Epithelial cell of umbilical artery (primary cell): ENCODE measurements at places on chromosomes 7 and 10. TPM values are rescaled to one million over a fixed set of nuclear protein-coding genes. Genes with fewer than 3 reads are reported as not detected.

The CPA4 gene
- 0.32 and 1.7 TPM in 2 replicates for total RNA-seq

The TLX1 gene
- 0.15 TPM in 1 of 2 replicates, not detected in the other for total RNA-seq

The NEUROD6 gene
- total RNA-seq: not detected in 2 replicates

The ADAM12 gene
- total RNA-seq: 0.91 and 0.97 TPM in 2 replicates

The HDAC9 gene
- 0.65 and 3.0 TPM in 2 replicates for total RNA-seq

The GIMAP1 gene
- total RNA-seq: 14.9 and 20.5 TPM in 2 replicates

The CXCL12 gene
- total RNA-seq: under 0.01 and 0.46 TPM in 2 replicates

The GRID2IP gene
- not detected in 2 replicates for total RNA-seq

The SLC18A2 gene
- not detected in 2 replicates for total RNA-seq

The ARMS2 gene
- 0.65 TPM in 1 of 2 replicates, not detected in the other for total RNA-seq

The ELMO1 gene
- 28.3 and 40.7 TPM in 2 replicates for total RNA-seq

The HOXA1 gene
- total RNA-seq: 0.30 and 0.32 TPM in 2 replicates

The FBXO24 gene
- under 0.01 and 0.15 TPM in 2 replicates for total RNA-seq

The CFTR gene
- not detected in 2 replicates for total RNA-seq

The OLAH gene
- total RNA-seq: under 0.01 TPM in 1 of 2 replicates, not detected in the other

The SPDYE5 gene
- total RNA-seq: not detected in 2 replicates
